ENCODE measurements at places on chromosomes 12 and 14. TPM values are rescaled to one million over a fixed set of nuclear protein-coding genes. Genes with fewer than 3 reads are reported as not detected.

Gene ALDH1L2
- 4.2 TPM for total RNA-seq

Gene RALGAPA1
- 42.0 TPM for total RNA-seq

Gene GPR68
- total RNA-seq = 0.14 TPM

DNA sequence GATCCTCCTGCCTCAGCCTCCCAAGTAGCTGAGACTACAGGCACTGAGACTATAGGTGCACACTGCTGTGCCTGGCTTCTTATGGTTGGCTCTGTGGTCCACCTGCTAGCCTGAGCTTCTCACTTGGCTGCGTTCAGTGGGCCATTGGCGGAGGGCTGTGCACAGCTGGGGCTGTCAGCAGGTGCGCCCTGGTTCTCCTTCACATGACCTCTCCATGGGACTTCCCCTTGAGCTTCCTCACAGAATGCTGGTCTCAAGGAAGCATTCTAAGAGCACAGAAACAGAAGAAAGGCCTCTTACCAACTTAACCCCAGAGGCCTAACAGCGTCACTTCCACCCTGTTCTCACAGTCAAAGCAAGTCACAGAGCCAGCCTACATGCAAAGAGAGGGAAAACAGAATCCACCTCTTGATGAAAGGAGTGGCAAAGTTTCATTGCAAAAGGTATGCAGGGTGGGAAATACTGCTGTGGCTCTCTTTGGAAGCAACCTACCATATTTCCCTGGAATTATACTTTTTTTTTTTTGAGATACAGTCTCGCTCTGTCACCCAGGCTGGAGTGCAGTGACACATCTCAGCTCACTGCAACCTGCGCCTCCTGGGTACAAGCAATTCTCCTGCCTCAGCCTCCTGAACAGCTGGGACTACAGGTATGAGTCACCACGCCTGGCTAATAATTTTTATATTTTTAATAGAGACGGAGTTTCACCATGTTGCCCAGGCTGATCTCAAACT, 9.3 kb downstream of the RILPL2 start:
- DNase-seq = no peak

- DNase-seq = no peak
These were observed 177.4 kb upstream of the HIF1A start for GRCh38 chr14:61517911-61518384.
